ENCODE measurements at places on chromosomes 6 and 20. TPM values are rescaled to one million over a fixed set of nuclear protein-coding genes. Genes with fewer than 3 reads are reported as not detected.

GRCh38 chr20:36606158-36607066 is 833 bp downstream of the RAB5IF start:
- peak; percentile 41 for DNase-seq

GRCh38 chr6:131765081-131765803 is 42.6 kb upstream of the ENPP1 start:
- no peak for DNase-seq

GRCh38 chr6:7532232-7532631 is 9.2 kb upstream of the DSP start:
- DNase-seq: no peak

- DNase-seq: no peak
Observed at GRCh38 chr20:37408302-37409193, 62.6 kb downstream of the SRC start.

DNA sequence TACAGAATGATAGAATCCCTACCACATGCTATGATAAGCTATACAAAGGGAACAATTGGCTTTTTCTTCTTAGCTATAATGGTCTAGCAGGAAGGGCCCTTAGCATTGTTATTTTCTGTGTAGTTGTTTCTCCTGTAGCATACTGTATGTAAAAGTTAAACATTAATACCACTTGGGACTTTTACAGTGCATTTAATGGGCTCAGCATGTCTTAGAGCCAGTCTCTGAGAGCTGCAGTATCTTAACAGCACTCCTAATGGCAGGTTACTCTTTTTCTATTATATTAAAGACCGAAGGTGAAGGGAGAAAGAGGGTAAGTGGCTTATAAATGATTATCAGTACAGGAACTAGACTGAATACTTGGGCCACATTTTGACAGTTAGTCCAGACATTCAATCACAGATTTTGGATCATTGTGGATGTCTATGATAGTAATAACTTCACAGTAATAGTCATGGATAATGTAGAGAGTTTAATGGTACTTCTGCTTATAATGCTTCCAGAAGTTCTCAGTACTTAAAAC is 290.7 kb downstream of the PHF3 start:
- no peak for DNase-seq

DNA sequence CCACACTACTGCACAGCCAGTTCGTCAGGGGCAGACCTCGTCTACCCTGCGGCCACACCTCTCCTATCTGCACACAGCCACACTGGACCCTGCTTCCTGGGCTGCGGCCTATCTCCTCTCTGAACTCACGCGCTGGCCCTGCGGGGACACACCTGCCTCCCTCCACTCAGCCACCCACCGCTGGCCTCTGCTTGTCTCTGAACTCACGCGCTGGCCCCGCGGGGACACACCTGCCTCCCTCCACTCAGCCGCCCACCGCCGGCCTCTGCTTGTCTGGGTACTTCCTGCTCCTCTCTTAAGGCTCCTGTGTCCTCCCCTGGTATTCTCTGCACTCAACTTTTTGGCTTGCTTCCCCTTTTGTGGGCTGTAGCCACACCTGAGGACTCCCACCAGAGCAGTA is 52.3 kb downstream of the HUS1B start:
- DNase-seq: no peak

DNA sequence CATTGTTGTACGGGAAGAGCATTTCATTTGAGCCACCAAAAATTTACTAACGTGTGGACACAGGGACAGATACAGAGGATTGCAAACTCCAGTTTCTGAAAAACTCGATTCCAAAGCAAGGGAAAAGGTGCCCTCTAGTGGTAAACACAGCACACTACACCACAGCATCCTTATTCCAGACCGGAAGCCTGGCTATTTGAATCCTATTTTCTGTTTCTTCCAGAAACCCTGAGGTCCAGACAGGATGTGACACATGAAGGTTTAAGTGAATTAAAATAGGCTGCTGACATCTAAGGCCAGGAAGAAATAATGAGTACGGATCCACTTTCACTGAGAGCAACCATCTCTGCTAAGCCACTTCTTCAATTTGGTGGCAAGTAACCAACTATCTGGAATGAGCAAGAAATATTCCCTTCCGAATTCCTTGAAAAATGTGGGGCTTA is 31.8 kb upstream of the GMPR start:
- peak; percentile 90 for DNase-seq

DNA sequence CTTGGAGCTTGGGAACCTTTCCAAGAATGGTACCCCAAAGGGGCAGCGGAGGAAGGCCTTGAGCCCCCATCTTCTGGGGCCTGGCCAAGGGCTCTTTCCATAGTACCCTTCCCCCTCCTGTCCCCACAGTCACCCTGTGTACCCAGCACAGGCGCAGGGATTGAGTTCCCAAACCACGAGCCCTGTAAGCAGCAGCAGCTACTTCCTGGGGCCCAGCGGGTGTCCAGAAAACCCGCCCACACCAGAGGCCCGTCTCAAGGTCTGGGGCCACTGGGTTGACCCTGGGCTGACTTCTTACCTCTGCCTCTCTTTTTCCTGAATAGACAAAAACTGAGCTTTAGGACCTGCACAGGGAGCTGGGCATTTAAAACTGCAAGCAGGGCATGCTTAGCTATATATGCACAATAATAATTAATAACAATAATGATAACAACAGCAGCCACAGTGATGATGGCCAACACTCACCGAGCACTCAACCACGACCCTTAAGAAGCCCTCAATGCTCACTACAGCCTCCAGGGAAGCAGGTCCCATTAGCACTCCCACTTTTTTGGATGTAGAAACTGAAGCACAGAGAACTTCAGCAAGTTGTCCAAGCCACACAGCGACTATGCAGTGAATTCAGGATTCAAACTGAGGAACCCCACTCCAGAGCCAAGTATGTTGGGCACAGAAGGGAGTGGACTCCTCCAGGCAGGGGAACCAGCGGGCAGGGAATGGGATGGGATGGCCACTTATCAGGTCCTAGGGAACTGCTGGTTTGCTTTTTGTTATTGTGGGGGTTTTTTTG is 14.5 kb downstream of the NOL4L start:
- DNase-seq: no peak

DNA sequence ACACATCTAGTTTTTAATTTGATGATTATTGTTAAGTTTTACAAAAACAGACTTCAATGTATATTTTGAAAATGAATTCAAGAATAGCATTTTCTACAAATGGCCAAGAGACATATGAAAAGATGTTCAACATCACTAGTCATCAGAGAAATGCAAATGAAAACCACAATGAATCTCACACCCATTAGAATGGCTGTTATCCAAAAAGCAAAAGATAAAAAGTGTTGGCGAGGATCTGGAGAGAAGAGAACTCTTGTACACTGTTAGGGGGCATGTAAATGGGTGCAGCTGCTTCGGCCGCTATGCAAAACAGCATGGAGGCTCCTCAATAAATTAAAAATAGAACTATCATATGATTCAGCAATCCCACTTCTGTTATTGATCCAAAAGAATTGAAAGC is 185.8 kb upstream of the CCN2 start:
- DNase-seq: no peak

GRCh38 chr6:82980086-82980485 is 85.6 kb downstream of the UBE3D start:
- no peak for DNase-seq

DNA sequence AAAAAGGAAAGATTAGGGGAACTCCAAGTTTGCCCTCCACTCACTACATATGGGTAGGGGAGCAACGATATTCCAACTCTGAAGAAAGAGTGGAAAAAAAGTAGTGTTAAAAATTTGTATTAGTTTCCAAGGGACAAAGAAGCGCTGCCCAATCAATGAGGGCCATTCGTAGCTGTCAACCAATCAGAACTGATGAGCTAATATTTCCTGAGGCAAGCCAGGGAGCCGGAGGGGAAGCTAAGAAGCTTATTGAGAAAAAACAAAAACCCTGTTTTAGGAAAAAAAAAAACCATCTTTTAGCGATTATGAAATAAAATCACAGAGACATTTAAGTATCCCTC is 59.5 kb downstream of the TRIM38 start:
- DNase-seq: peak; percentile 92

DNA sequence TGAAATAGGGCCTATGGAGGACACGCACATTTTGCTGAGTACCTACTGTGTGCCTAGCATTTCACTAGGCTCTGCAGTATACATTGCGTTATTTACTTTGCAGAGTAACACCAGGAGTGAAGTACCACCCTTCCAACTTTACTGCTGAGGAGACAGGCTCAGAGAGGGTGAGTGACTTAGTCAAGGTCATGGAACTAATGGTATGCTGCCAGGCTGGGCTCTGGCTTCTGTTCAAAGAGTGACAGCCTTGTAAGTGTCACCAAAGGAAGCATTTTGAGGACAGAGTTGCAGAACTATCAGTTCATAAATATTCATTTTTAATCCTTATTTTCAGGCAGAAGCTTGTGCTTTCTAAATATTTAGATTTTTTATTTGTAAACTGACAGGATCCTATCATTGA is 754.9 kb upstream of the CHD6 start:
- no peak for DNase-seq

- DNase-seq: peak; percentile 79
Observed at GRCh38 chr20:41135187-41135887, 2.0 kb upstream of the PLCG1 start.

DNA sequence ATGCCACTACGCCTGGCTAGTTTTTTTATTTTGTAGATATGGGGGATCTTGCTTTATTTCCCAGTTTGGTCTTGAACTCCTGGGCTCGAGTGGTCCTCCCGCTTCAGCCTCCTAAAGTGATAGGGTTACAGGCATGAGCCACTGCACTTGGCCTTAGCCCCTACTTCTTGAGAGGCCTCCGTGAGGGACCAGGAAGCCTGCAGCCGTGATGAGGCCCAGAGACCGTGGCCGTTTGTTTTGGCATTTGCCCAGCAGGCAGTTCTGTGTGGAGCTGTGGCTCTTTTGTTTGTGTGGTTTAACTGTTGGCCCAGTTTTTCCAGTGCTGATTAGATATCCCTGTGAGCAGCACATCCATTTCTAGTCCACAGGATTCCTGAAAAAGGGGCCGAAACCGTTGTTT is 39.8 kb downstream of the SRSF3 start:
- peak; percentile 84 for DNase-seq

DNA sequence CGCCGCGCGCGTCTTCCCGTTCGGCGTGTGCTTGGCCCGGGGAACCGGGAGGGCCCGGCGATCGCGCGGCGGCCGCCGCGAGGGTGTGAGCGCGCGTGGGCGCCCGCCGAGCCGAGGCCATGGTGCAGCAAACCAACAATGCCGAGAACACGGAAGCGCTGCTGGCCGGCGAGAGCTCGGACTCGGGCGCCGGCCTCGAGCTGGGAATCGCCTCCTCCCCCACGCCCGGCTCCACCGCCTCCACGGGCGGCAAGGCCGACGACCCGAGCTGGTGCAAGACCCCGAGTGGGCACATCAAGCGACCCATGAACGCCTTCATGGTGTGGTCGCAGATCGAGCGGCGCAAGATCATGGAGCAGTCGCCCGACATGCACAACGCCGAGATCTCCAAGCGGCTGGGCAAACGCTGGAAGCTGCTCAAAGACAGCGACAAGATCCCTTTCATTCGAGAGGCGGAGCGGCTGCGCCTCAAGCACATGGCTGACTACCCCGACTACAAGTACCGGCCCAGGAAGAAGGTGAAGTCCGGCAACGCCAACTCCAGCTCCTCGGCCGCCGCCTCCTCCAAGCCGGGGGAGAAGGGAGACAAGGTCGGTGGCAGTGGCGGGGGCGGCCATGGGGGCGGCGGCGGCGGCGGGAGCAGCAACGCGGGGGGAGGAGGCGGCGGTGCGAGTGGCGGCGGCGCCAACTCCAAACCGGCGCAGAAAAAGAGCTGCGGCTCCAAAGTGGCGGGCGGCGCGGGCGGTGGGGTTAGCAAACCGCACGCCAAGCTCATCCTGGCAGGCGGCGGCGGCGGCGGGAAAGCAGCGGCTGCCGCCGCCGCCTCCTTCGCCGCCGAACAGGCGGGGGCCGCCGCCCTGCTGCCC is 1.1 kb downstream of the SOX4 start:
- DNase-seq: peak; percentile 59

- DNase-seq: no peak
Observed at GRCh38 chr20:9517297-9518162, 3.1 kb downstream of the LAMP5 start.

DNA sequence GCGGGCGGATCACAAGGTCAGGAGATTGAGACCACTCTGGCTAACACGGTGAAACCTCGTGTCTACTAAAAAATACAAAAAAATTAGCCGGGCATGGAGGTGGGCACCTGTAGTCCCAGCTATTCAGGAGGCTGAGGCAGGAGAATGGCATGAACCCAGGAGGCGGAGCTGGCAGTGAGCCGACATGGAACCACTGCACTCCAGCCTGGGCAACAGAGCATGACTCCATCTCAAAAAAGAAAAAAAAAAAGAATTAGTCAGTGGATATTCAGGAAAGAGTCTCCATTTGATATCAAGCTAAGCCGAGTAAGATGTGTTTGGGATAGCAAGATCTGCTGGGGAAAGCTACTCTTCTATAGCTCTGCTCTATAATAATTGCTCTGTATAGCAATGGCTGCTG is 41.0 kb downstream of the MOCS1 start:
- no peak for DNase-seq

DNA sequence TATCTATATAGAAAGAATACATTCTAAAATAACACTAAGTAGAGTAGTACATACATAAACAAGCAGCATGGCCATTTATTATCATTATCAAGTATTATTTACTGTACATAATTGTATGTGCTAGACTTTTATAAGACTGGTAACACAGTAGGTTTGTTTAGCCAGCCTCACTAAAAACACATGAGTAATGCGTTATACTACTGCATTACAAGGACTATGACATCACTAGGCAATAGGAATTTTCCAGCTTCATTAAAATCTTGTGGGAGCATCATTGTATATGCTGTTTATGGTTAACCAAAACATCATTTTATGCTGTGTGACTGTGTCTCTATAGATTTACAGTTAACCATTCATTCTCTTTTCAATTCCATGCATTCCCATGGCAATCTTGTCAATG is 131.7 kb upstream of the HDGFL1 start:
- no peak for DNase-seq

- peak; percentile 38 for DNase-seq
Observed at GRCh38 chr6:18527836-18528743, 140.9 kb downstream of the RNF144B start.

GRCh38 chr20:57240581-57241362 is 25.7 kb downstream of the BMP7 start:
- DNase-seq: no peak

- no peak for DNase-seq
Observed at GRCh38 chr20:16457514-16457913, 115.7 kb downstream of the KIF16B start.

GRCh38 chr6:39425346-39426072 is 103.0 kb upstream of the KCNK16 start:
- peak; percentile 19 for DNase-seq

- no peak for DNase-seq
Observed at GRCh38 chr20:16498526-16499253, 74.6 kb downstream of the KIF16B start.

Gene RNF217
- total RNA-seq: 17.5 TPM

Gene GABRR2
- total RNA-seq: 0.14 TPM

Gene CCN5
- total RNA-seq: not detected

Gene UBR2
- total RNA-seq: 37.6 TPM

Gene SLC25A27
- 1.9 TPM for total RNA-seq

Gene ADTRP
- total RNA-seq: 0.47 TPM

Gene CTAGE9
- not detected for total RNA-seq

Gene FILIP1
- 21.1 TPM for total RNA-seq

Gene TMEM151B
- not detected for total RNA-seq

Gene RHAG
- total RNA-seq: not detected

Measured in dermis blood vessel endothelial cell (primary cell).